ENCODE measurements at places on chromosomes 16 and 17. TPM values are rescaled to one million over a fixed set of nuclear protein-coding genes. Genes with fewer than 3 reads are reported as not detected.

Gene KIF19
- 3.0 TPM for total RNA-seq

Gene COX4I1
- total RNA-seq = 263 TPM

Gene CD300LB
- total RNA-seq = 0.71 TPM

Gene CNTNAP1
- total RNA-seq = 10.3 TPM

Gene SOX15
- total RNA-seq = 2.8 TPM

Gene ABI3
- total RNA-seq = 0.87 TPM

- H3K4me1 ChIP-seq = no peaks in the 10 kb centered on the region
- H3K36me3 ChIP-seq = no peaks in the 10 kb centered on the region
- H3K4me3 ChIP-seq = no peak overlapping the region
- no peaks in the 10 kb centered on the region for H3K27me3 ChIP-seq
- DNase-seq = no peak
Measured at GRCh38 chr17:70159980-70160379, 9.4 kb upstream of the KCNJ2 start.

DNA sequence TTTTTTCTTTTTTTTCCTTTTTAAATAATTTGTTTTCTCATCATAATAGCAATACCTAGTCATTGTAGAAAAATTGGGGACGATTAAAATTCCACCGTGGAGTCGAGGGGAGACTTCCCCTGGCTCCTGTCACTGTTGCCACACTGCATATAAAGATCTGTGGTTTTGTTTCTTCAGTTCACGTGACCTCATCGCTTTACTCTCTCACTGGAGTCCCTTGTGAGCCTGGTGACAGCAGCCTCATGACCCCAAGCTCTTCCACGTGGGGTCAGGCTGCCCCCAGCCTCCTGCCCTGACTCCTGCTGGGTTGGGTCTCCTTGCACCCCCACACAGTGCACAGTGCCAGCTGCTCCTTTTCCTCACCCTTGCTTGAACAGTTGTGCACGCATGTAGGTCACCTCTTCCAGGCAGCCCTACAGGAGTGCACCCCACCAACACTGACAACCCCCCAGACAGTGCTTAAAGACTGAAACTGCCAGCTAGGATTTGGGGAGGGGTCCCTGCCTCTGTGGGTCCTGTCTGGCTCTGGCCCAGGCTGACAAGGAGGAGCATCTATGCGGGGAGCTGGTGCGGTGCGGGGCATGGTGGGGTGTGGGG, 7.3 kb upstream of the METRNL start:
- DNase-seq = no peak
- H3K4me1 ChIP-seq = peaks cover 8% of the 10 kb centered on the region
- no peak overlapping the region for H3K27ac ChIP-seq

DNA sequence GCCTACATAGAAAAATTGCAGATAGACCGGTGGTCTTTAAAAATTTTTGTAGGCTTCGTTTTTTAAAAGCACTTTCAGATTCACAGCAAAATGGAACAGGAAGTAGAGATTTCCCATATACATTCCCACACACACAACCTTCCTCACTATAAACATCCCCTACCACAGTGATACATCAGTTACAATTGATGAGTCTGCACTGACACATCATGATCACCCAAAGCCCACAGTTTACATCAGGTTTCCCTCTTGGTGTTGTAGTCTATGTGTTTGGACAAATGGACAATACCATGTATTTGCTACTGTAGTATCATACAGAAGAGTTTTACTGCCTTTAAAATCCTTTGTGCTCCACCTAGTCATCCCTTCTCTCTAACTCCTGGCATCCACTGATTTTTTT, 113.9 kb upstream of the ADAMTS18 start:
- no peak for DNase-seq
- H3K4me3 ChIP-seq = no peak overlapping the region
- no peaks in the 10 kb centered on the region for H3K36me3 ChIP-seq
- no peaks in the 10 kb centered on the region for H3K4me1 ChIP-seq
- H3K27ac ChIP-seq = no peak overlapping the region

DNA sequence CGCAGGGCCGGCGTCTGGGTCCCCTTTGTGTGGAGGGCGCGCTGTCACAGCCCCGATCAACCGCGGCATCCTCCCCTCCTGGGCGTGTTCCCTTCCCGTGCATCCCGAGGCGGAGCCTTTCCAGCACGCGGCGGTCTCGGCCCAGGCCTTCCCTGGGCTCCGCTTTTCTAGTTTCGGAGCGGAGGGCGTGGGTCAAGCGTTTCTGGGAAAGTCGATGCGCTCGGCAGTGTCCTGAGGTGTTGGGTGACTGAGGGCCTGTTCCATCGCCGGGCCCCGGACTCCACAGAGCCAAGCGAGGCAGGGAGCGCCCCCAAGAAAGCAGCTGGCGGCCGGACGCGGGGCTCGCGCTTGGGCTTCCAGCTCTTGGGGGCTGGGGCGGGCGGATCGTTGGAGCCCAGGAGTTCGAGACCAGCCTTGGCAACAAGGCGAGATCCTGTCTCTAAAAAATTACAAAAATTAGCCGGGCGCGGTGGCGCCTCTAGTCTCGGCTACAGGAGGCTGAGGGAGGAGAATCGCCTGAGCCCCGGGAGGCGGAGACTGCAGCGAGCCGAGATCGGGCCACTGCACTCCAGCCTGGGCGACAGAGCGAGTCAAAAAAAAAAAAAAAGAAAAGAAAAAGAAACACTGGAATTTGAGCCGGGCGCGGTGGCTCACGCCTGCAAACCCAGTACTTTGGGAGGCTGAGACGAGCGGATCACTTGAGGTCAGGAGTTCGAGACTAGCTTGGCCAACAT, 806 bp downstream of the IFT140 start:
- no peaks in the 10 kb centered on the region for H3K36me3 ChIP-seq
- no peaks in the 10 kb centered on the region for H3K27me3 ChIP-seq
- DNase-seq = no peak
- H3K27ac ChIP-seq = peak overlapping the region; percentile 87
- peaks cover 13% of the 10 kb centered on the region for H3K4me1 ChIP-seq

DNA sequence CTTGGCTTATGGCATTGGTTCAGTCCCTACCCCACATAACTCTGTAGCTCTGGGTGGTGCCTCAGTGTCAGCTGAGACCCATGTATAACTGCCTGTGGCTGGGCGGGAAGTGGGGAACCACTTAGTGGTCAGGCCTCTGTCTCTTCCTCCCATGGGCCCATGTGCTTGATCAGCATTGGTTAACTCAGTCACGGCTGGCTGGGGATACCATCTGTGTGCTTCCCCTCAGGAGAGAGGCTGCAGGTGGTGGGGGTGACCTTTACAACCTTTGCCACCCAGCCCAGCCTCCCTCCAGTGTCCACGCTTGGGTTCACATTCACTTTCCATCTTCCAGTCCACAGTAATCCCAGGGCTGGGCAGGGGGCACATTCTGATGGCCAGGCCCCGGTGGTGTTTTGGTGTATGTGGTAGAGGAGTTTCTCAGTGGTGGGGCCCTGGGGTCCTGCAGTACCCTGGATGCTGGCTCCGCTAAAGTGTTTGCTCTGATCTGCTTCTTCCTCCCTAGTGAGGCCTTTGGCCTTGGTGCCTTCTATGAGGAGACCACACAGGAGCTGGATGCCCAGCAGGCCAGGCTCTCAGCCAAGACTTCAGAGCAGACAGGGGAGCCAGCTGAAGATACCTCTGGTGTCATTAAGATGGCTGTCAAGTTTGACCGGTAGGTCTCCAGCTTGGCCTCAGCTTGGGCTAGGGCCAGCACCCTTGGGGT, 10.2 kb upstream of the NFATC3 start:
- H3K36me3 ChIP-seq = no peaks in the 10 kb centered on the region
- no peak overlapping the region for H3K27ac ChIP-seq
- peaks cover 35% of the 10 kb centered on the region for H3K4me1 ChIP-seq

DNA sequence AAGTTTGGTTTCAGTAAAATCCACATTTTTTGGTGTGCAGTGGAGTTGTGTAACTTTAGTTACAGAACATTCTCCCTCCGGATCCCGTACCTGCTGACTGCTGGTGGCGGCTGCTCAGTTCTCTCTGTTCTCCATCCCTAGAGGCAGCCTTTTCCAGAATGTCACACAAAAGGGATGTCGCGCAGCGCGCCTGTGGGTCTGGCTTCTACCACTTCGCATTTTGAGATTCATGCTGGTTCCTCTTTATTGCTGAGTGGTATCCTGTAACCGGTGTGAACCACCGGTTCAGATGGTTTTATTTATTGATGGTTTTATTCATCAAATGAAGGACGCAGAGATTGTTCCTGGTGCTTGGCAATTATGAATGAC, 981 bp upstream of the CEP131 start:
- H3K27ac ChIP-seq = peak overlapping the region; percentile 37
- no peaks in the 10 kb centered on the region for H3K36me3 ChIP-seq
- H3K4me3 ChIP-seq = peak overlapping the region; percentile 32
- H3K4me1 ChIP-seq = peaks cover 21% of the 10 kb centered on the region
- H3K27me3 ChIP-seq = no peaks in the 10 kb centered on the region
- peak; percentile 38 for DNase-seq

- H3K4me3 ChIP-seq = no peak overlapping the region
- DNase-seq = no peak
- H3K36me3 ChIP-seq = no peaks in the 10 kb centered on the region
- H3K4me1 ChIP-seq = no peaks in the 10 kb centered on the region
Measured at GRCh38 chr16:89669755-89670154, 12.1 kb downstream of the SPATA33 start.

GRCh38 chr16:24670623-24671454, 58.6 kb upstream of the TNRC6A start:
- peaks cover 15% of the 10 kb centered on the region for H3K4me1 ChIP-seq
- H3K27ac ChIP-seq = no peak overlapping the region
- H3K27me3 ChIP-seq = no peaks in the 10 kb centered on the region

DNA sequence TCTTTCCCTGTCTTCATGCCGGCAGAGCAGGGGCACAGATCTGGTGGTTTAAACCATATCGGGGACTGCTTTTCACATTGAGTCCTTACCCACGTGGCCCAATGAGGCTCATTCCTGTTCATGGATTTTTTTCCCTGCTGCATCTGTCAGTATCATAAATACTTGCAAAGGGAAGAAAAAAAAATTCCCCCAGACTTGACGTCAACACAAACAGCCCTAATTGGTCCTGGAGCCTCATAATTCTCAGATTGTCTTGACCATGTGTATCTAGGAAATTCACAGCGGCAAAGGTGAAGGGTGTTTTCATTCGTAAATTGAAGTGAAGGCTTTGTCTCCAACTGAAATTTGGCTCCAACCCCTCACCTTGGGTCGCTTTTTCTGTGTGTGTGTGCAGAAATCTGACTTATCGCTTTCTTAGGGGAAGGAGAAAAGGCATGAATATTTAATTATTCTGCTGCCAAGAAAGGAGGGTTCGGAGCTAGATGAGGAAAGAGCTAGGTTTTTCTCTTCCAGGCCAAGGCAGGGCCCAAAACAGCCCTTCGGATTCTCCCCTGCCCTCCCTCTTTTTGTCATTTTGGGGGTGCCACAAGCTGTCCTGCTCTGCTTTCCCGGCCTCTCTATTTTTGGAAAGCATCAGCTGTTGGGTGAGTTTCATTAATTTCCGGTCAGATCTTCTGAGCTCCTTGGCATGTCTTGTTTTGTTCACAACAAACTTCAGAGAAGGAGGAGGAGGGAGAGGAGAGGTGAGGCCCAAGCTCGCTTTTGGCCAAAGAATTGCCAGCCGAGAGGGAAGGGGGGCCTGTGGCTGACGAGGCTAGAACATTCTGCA, 17.8 kb upstream of the CIBAR2 start:
- no peak for DNase-seq
- peaks cover 36% of the 10 kb centered on the region for H3K4me1 ChIP-seq
- no peaks in the 10 kb centered on the region for H3K36me3 ChIP-seq
- H3K4me3 ChIP-seq = no peak overlapping the region

DNA sequence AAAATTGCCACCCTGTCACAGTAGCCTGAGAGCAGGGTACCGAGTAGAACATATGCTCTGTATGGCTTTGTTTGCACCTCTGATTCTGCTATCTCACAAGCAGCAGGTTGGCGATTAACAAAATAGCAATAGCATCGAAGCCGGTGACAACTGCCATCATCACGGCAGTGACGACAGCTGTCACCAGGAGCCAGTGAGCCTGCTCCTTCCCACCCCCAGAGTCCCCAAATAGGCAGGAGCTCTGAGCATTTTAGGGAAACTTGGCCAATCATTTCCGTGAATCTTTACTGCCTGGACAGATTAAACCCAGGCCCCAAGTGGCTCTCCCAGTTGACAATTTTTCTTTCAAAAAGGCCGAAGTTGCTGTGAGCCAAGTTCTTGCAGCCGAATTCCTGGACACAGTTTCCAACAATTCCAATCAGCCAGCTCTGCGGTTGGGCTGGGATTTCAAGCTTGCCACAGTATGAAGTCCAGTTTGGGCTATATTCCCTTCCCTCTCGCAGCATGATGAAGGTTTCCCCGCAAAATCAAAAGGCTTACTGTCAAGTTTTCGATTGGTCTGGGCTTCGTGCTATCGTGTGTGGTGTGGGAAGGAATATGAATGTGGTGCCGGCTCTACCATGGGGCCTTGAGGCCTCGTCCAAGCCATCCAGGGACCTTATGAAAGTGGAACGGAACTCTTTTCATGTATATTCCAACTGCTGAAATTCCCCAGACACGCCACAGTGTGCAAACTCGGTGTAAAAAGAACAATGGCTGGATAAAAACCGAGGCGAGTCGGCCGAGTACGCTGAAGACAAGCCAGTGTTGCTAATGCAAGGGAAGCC, 186.6 kb downstream of the C16orf78 start:
- H3K4me1 ChIP-seq = peaks cover 11% of the 10 kb centered on the region
- no peaks in the 10 kb centered on the region for H3K27me3 ChIP-seq
- no peak overlapping the region for H3K27ac ChIP-seq
- DNase-seq = peak; percentile 52

DNA sequence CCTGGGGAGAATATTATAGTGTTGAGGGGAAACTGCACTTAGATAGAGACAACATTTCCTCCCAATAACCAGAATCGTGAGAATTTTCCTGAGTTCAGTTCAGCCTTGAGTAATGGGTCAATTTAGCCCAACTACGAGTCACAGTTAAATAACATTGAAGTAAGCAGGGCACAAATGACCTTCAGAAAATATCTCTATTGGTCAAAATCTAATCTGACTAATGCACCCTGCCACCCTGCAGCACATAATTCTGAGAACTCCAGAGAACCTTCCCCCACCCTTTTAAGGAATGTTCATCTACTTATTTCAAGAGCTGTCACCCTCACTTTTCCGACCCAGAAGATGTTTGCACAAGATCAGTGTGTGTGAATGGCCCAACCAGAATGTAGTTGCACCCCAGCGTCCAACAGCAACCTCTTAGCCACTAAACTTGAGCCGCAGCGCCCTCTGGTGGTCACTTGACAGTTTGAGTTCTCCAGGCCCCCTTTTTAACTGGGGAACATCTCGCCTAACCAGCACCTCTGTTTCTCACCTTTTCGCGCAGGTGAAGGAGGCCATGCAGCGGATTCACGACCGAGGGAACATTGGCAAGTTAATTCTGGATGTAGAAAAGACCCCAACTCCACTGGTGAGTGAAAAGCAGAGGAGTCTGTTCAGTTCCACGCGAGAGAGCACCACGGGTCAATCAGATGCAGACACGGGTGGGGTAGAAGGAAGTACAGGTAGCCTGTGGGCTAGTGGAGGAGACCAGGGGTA, 50.9 kb upstream of the CLEC3A start:
- no peaks in the 10 kb centered on the region for H3K27me3 ChIP-seq
- peak; percentile 90 for DNase-seq
- no peak overlapping the region for H3K4me3 ChIP-seq

- H3K27ac ChIP-seq = no peak overlapping the region
- no peaks in the 10 kb centered on the region for H3K36me3 ChIP-seq
- peak overlapping the region; percentile 30 for H3K4me3 ChIP-seq
- H3K4me1 ChIP-seq = peaks cover 12% of the 10 kb centered on the region
- H3K27me3 ChIP-seq = no peaks in the 10 kb centered on the region
Measured at GRCh38 chr17:74737299-74738050, 419 bp downstream of the RAB37 start.
